CD4-positive, alpha-beta T cell (primary cell): ENCODE measurements at places on chromosomes 2 and 18.

DNA sequence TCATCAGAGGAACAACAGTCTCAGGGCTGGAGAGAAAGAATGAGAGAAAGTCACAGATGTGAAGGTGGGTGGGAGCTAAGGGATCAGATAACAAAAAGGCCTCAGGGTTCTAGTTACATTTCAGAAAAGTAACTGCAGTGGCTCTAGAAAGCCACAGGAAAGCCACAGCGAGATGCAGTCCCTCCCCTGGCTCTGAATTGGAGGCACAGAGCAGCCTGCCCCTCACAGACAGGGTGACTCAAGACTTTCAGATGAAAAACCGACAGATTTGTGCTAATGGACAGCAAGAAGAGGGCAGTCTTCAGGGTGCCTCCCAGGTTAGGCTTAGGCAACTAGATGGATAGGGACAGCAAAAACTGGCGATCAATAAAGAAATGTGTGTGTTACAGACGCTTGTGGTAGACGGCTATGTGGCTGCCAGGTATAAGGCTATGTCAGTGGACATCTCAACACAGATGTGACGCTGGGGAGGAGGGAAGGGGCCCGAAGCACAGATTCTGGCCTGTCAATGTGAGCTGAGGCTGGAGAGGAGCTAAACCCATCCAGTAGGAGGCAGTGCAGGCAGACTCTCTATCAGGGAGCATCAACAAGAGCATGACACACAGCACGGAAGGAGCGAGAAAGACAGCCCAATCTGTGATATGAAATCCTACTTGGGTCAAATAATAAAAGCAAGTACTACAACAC lies 26.2 kb downstream of the UNC50 start:
- DNase-seq = no peak

DNA sequence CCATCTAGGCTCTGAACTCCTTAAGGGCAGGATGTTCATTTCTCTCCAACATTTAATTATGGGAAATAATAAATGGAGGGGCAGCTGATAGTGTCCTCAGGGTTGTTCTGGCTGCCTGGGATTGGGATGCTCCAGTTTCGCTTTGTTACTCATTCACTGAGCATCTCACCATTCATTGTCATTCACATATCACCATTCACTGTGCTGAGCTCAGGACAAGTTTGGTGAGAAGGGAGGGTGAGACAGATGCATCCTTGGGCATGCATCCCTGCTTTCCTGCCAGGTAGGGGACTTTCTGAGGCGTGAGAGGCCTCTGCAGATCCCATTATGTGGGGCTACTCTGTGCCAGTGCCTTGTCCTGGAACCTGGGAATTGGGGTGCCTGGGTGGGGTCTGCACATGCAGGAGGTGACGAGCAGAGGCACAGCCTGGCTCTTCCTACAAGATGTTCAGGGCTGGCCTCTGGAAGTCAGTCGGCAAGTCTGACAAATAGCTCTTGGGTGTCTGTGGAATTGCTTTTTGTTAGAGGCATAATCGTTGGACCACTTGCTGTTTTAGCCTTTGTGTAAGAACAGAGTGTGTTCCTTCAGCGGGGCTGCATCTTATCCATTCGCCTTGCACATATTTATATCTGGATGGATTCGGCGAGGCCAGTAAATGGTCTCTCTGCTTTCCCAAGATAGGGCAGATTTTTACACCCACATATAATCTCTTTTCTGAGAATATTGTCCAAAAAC lies 323.2 kb upstream of the THSD7B start:
- no peak for DNase-seq

- no peak for DNase-seq
Observed at GRCh38 chr18:21593540-21594257, 6.8 kb downstream of the ESCO1 start.

DNA sequence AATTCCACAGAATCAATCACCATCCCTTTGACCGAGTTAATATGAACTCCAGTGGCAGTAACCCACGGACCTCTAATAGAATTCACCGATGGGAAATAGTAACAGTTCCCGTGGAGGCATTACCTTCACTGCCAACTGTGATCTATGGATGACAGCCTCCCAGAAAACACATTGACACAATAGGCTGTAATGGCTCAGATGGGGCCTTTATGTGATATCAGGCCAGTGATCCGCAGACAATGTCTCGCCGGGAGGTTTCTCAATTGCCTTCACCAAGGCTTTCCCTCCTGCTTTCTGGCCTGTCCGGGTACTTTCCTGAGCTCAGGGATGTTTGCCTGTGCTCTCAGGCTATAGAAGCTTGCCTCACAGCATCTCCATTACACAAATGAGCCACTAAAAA lies 34.4 kb upstream of the KLF7 start:
- no peak for DNase-seq
